ENCODE measurements at places on chromosomes 11 and 22.

DNA sequence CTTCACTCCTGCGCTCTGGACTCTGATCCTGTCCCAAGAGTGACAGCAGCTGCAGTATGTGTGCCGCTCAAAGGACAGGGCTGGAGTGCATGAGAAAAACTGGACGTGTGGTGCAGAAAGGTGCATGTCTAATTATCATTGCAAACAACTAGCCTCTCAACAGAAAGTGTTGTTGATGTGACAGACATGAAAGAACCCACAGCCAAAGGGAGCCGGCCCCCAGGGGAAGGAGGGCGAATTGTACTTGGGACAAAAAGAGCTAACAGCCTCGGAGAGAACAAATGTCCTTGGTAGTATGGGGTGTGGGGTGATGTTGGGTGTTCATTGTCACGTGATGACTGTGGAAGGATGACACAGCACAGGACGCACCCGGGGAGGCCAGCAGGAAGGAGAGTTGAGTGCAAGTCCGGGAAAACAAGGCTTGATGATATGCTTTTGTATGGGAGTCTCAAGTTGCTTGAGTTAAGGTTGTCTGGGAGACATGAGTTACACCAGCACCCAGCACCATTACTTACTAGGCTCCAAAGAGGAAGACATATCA is 325.5 kb downstream of the NTM start:
- no peak for DNase-seq

GRCh38 chr11:35629511-35629910 is 11.3 kb downstream of the FJX1 start:
- DNase-seq: no peak

- no peak for DNase-seq
Measured at GRCh38 chr11:93532806-93533205, 10.4 kb downstream of the SMCO4 start.

GRCh38 chr22:24566899-24567511 is 11.2 kb downstream of the SNRPD3 start:
- no peak for DNase-seq

GRCh38 chr11:27319072-27319471 is 43.9 kb downstream of the CCDC34 start:
- peak; percentile 73 for DNase-seq

GRCh38 chr11:61172888-61173287 is 11.7 kb upstream of the VPS37C start:
- no peak for DNase-seq

DNA sequence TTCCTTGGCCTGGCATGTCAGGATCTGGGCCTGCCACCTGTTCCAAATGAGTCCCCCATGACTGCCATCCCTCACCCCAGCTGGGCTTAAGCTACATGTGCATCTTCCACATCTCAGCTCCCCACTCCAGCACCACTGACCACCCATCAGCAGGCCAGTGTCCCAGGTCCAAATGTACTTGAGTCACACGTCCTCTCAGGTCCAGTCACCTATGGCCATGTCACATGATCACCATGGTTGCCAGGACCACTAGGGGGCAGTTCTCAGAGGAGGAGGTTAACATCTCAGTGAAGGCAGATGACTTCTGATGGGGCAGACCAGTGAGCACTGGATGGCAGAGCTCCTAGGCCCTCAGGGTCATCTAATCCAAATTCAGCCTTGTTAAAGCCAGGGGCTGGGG is 41.9 kb upstream of the WNT11 start:
- DNase-seq: no peak

GRCh38 chr22:37342065-37342464 is 59.8 kb downstream of the CYTH4 start:
- DNase-seq: no peak

GRCh38 chr22:39254789-39255298 is 10.1 kb upstream of the PDGFB start:
- no peak for DNase-seq

DNA sequence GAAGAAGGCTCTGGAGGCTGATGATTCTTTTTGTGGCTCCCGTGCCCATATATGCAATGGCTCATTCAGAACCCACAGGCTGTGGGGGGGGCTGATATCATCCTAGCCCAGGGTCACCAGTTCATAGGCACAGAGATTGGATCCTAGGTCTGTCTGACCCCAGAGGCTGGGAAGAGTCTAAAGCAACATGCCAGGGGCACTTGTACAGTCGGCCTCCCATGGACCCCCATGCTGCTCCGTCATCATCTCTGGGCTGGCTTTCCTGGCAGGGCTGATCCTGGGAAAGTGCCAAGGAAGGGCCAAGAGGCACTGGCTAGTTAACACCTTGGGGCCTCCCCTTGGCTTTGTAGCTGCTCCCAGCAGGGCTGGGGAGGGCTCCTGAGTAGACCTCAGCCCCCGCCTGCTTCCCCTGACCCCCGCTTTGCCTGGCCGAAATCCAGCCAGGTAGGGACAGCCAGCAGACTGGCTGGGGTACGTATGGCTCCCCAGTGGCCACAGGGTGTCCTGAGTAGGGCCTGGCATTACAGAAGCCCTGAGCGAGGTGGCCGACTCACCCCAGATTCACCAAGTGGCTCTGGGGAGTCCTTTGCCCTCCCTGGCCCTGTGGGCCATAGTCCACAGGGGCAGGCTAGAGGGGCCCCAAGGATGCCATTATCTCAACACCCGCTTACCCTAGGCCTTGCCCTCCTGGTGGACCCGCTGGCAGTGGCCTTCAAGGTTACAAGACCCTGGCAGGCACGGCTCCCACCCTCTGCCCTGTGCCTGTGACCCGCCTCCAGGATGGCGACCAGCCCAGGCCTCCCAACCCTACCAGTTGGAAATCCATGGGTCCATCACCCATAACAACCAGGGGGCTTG is 22.5 kb downstream of the FADS3 start:
- no peak for DNase-seq

- DNase-seq: no peak
Measured at GRCh38 chr11:57763568-57763967, 2.0 kb downstream of the CTNND1 start.

DNA sequence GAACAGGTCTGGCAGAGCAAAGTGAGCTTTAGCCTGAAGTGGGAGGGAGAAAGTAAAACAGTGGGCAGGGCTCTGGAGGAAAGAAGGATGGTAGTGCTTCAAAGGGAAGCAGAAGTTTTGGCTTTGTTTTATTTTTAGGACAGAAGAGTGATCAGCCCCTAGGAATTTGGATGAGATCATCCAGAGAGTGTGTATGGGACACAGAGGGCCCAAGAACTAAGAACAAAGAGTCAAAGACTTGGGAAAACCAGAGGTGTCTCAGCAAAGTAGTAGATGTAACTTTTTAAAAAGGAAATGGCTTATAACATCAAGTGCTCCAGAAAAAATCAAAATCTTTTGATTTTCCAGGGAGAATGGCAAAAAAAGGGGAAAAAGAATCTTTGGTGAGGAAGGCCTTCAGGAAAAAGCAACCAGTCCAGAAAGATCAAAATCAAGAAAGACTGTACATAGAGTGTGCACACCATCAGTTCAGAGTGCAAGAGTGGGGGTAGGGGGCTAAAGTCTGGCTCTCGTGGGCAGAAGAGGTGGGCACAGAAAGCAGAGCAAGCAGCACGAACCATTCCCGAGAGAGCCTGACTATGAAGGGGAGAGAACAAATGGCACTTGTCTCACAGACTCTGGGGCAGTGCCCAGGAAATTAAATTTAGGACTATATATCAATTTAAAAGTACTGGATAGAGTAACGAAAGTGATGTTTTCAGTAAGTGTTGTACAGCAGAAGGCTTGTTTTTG is 30.0 kb downstream of the MAPK1 start:
- peak; percentile 76 for DNase-seq

- peak; percentile 62 for DNase-seq
Measured at GRCh38 chr11:66595245-66595904, 2.4 kb downstream of the CCS start.

DNA sequence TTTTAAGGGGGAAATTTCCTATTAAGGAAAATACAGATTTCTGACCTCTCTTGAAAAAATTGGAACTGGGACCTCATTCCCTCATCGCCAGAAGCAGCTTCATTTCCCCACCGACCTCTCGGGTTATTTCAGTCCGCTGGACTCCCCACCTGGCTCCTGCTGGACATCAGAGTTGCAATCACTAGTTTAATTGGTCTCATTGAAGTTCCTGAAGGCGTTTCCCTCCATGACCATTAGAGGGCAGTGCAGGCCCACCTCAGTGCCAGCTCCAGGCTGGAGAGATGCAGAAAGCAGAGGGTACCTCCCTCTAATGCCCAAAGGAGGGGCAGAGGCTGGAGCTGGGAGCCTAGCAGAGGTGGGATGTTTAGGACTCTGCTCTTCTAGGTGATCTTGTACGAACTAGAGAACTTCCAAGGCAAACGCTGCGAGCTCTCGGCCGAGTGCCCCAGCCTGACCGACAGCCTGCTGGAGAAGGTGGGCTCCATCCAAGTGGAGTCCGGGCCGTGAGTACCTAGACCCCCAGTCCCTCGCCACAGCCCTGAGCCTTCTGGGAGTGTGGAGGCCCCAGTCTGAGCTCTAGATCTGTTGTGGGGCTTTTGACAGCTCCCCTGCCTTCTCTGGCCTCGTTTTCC is 2.7 kb downstream of the CRYBB3 start:
- peak; percentile 26 for DNase-seq

GRCh38 chr11:134586726-134587125 is 174.7 kb upstream of the B3GAT1 start:
- DNase-seq: no peak

DNA sequence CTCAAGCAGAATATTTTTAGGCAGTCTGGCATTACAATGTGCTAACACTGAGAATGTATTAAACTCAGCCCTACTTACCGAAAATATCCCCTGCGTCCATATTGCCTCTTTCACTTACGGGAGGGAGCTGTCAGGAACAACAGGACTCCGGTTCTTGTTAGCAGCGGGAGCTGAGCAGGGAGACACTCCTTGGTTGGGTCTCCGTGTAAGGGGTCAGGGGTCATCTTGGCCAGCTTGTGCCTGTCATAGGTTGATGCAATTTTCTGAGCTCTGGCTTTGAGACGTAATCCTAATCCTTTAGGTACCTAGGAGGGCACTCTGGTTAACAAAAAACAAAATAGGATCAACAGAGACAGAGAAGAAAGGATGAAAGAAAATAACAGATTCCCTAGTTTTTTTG is 1477.2 kb downstream of the BRD1 start:
- DNase-seq: no peak

- no peak for DNase-seq
Measured at GRCh38 chr11:61766353-61766841, 14.0 kb downstream of the MYRF start.

DNA sequence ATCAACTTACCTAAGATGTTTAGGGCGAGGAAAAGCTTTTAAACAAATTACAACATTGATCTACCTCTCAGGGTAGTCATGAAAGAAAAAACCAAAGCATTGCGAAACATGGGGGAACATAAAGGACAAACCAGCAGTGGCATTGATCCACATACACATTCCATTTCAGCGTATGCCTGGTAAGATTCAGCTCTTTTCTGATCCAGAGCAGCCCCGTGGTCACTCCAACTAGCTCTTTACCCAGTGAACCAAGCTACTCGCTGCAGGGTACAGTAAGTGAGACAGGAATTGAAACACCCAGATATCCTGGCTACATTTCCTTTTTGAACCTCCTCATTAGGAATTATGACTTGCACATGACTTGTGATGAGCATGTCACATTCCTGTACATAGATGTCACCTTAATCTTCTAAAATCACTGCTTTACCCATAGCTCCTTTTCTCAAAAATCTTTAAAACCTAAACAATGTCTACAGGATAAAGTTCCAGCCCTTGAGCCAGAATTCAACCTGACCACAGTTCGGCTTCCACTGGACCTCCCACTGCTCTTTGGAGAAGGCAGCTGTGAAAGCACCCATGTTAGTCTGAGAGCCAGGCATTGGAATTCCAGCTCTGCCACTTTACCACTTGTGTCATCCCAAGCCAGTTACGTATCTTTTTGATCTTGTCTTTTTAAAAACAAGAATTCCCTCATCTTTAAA is 42.9 kb upstream of the AKIP1 start:
- peak; percentile 44 for DNase-seq

DNA sequence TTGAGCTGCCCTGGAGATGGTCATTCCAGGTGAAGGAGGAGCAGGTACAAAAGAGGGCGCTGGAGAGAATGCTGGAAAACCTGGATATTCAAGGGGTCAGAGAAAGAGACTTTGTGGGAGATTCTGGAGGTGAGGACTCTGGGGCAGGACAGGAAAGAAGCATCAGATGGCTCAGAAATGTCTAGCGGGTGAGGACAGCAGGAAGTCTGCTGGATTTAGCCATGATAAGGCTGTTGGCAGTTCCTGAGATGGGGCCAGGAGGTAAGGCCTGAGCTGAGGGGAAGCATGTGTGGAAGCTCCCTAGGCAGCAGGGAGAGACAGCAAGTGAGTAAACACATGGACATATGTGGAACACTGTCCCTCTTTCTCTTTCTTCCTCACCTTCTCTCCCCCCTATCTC is 1.5 kb downstream of the UPB1 start:
- no peak for DNase-seq

GRCh38 chr11:39304586-39304985 is 2154.9 kb downstream of the LRRC4C start:
- DNase-seq: no peak

DNA sequence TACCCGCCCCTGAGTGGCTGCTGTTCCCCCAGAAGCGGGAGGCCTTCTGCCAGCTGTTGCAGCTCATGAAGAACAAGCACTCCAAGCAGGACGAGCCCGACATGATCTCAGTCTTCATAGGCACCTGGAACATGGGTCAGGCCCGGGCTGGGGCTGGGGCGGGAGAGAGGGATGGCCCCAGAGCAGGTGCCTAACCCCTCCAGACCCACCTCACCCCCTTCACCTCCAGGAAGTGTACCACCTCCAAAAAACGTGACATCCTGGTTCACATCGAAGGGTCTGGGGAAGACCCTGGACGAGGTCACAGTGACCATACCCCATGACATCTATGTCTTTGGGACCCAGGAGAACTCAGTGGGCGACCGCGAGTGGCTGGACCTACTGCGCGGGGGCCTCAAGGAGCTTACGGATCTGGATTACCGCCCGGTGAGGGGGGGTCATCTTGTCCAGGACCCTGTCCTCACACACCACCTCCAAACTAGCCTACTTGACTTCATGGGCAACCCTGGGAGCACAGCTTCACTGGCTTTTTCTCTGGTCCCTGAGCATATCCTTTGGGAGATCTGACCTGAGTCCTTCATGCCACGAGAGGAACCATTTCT is 6.3 kb downstream of the INPPL1 start:
- DNase-seq: no peak

- DNase-seq: no peak
Measured at GRCh38 chr11:14611939-14612338, 31.7 kb upstream of the PDE3B start.

DNA sequence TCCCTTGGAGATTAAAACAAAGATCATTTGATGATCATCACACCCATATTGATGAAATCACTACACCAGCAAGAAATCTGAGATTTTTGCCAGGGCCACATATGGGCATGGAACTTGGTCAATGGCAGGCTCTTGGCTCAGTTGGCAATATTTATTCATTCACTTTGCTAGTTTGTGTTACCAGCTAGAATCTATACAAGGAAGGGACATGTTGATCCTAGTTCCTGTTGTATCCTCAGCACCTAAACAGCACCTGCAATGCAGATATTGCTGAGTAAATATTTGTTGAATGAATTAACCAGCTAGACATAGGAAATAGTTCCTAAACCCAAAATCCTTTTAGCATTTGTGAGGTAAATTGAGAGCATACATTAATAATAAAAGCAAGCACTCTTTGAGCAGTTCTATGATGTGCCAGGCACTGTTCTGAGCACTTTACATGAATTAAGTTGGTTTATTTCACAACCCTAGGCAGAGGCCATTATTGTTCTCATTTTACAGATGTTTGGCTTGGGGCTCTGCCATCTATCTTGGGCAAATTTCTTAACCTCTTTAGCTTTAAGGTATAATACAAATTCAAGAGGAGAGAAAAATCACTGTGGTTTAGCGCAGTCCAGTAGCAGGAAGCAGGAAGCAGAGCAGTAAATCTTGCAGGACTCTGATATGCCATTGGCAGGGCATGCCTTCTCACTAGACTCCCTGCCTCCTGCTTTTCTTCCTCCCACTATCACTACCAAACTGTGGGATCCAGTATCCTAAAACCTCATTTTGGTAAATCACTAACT is 1.6 kb downstream of the TRIM68 start:
- peak; percentile 36 for DNase-seq

Data from stromal cell of bone marrow (primary cell).